Nephron progenitor cell (in vitro differentiated cells): ENCODE measurements at places on chromosomes 2 and 18.

- no peak for DNase-seq
- no peak overlapping the region for H3K4me3 ChIP-seq
- H3K27ac ChIP-seq = no peak overlapping the region
- peaks cover 14% of the 10 kb centered on the region for H3K4me1 ChIP-seq
- no peaks in the 10 kb centered on the region for H3K36me3 ChIP-seq
Observed at GRCh38 chr2:147636238-147636882, 208.5 kb upstream of the ACVR2A start.

GRCh38 chr2:191051177-191051576, 37.2 kb upstream of the STAT1 start:
- peaks cover 3% of the 10 kb centered on the region for H3K27me3 ChIP-seq
- H3K36me3 ChIP-seq = no peaks in the 10 kb centered on the region
- H3K4me3 ChIP-seq = no peak overlapping the region
- H3K4me1 ChIP-seq = peaks cover 4% of the 10 kb centered on the region
- H3K27ac ChIP-seq = no peak overlapping the region

DNA sequence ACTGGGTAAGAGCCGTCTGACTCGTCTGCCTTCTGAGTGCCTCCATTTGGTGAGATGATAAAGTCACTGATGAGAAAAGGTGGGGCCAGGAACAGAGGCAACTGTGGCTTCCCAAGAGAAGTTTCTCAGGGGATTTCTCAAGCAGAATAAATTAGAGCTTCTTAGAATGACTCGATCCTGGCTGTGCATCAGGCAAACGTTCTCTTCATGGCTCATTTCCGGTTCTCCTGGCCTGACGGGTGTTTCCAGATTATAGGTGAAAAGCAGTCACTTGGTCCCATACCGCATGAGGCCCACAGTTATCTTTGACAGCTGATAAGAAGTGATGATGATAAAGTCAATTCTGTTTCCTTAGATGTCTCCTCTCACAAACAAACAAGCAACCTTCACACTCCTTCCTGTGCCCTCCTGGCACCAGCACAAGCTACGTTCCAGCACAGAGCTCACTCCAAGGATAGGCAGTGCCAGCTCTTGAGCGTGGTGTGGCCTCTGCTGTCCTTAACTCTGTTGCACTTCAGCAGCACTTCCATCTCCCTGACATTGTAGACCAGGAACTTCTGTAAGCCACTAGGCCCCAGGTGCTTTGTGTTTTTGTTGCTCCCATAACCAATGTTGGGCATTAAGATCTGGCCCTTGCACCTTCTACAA, 37.8 kb upstream of the KCNF1 start:
- H3K36me3 ChIP-seq = peaks cover 9% of the 10 kb centered on the region
- peaks cover 16% of the 10 kb centered on the region for H3K27me3 ChIP-seq
- peaks cover 4% of the 10 kb centered on the region for H3K4me1 ChIP-seq

GRCh38 chr2:128644718-128645256, 326.1 kb upstream of the HS6ST1 start:
- peaks cover 30% of the 10 kb centered on the region for H3K27me3 ChIP-seq
- H3K36me3 ChIP-seq = no peaks in the 10 kb centered on the region
- H3K27ac ChIP-seq = no peak overlapping the region
- H3K4me3 ChIP-seq = no peak overlapping the region
- peaks cover 25% of the 10 kb centered on the region for H3K4me1 ChIP-seq

DNA sequence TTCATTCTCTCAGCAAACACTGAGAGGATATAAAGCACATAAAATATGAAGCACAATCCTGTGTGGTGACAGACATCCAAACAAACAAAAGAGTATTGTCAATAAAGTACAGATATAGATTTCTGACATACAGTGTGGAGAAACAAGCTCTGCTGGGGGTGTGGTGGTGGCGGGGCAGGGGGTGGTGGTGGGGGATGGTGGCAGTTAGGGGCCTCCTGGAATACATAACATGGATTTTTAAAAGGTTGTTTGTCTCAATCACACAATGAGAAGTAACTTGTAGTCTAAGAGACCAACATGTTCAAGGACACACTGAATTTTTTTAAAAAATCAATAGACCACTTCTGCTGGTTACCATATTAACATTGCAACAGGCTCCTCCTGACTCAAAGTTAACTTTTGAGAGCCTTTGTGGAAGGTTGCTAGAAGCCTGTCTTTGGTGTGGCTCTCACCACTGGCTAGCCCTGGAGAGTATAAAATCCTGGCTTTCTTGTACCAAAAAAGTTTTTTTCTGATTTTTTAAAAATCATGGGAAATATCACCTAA, 1197.4 kb downstream of the SUCLG1 start:
- no peak overlapping the region for H3K4me3 ChIP-seq
- H3K27ac ChIP-seq = no peak overlapping the region
- H3K27me3 ChIP-seq = no peaks in the 10 kb centered on the region
- H3K36me3 ChIP-seq = no peaks in the 10 kb centered on the region

GRCh38 chr2:188577231-188577630, 285.6 kb downstream of the GULP1 start:
- H3K4me1 ChIP-seq = peaks cover 14% of the 10 kb centered on the region
- no peak overlapping the region for H3K27ac ChIP-seq
- no peak overlapping the region for H3K4me3 ChIP-seq
- DNase-seq = no peak

DNA sequence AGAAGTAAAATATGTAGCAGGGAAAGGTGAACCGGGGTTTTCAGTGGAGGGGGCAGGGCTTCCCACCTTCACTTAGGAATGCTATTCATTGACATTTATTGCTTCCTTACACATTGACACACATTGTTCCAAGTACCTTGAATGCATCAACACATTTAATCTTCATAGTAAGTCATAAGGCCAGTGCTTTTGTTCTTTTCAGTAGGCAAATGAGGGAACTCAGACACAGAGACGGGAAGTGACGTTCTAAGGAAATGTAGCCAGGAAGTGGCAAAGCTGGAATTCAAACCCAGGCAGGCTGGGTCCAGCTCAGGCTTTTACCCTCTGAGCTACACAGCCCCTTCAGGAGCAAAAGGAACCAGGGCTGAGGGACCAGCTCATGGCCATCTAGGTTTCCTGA, 20.7 kb downstream of the BMP10 start:
- H3K27ac ChIP-seq = no peak overlapping the region
- peaks cover 4% of the 10 kb centered on the region for H3K4me1 ChIP-seq
- H3K36me3 ChIP-seq = no peaks in the 10 kb centered on the region
- no peak overlapping the region for H3K4me3 ChIP-seq
- DNase-seq = no peak

- H3K27ac ChIP-seq = peak overlapping the region; percentile 93
- peak; percentile 4 for DNase-seq
- H3K27me3 ChIP-seq = peaks cover 6% of the 10 kb centered on the region
- H3K4me3 ChIP-seq = no peak overlapping the region
- no peaks in the 10 kb centered on the region for H3K36me3 ChIP-seq
- peaks cover 54% of the 10 kb centered on the region for H3K4me1 ChIP-seq
Observed at GRCh38 chr2:14779252-14779651, 146.7 kb downstream of the LRATD1 start.

- peaks cover 16% of the 10 kb centered on the region for H3K4me1 ChIP-seq
- DNase-seq = no peak
- no peaks in the 10 kb centered on the region for H3K36me3 ChIP-seq
- H3K27me3 ChIP-seq = peaks cover 56% of the 10 kb centered on the region
Observed at GRCh38 chr2:232477751-232478510, 9.7 kb downstream of the ECEL1 start.

GRCh38 chr2:191632426-191632825, 45.5 kb upstream of the NABP1 start:
- no peaks in the 10 kb centered on the region for H3K36me3 ChIP-seq
- H3K27ac ChIP-seq = no peak overlapping the region
- H3K4me3 ChIP-seq = no peak overlapping the region
- peaks cover 4% of the 10 kb centered on the region for H3K27me3 ChIP-seq
- peaks cover 1% of the 10 kb centered on the region for H3K4me1 ChIP-seq
- DNase-seq = no peak

DNA sequence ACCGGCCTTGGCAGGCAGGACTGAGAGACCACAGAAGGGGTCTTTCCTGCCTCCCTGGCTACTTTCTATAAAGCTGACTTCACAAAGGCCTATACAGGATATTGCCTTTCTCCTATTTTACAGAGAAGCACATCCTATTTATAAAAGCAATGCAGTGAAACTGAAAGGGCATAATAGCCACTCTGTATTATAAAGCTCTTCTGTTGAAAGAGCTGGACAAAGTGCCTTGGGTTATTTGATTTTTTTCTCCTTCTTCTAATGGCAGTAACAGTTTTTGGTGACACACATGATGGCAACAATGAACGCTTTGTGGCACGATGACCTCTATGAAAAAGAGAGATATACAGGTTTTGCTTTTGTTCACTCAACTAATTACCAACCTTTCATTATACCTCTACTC, 281.1 kb downstream of the ZNF516 start:
- H3K36me3 ChIP-seq = no peaks in the 10 kb centered on the region
- H3K4me1 ChIP-seq = peaks cover 40% of the 10 kb centered on the region
- H3K27ac ChIP-seq = no peak overlapping the region
- peaks cover 17% of the 10 kb centered on the region for H3K27me3 ChIP-seq
- no peak for DNase-seq

GRCh38 chr2:60066096-60066839, 487.2 kb downstream of the BCL11A start:
- peaks cover 20% of the 10 kb centered on the region for H3K4me1 ChIP-seq
- H3K36me3 ChIP-seq = no peaks in the 10 kb centered on the region
- H3K27me3 ChIP-seq = peaks cover 14% of the 10 kb centered on the region
- no peak overlapping the region for H3K4me3 ChIP-seq
- DNase-seq = no peak

GRCh38 chr2:240183875-240184590, 43.6 kb upstream of the OTOS start:
- no peak overlapping the region for H3K27ac ChIP-seq
- no peaks in the 10 kb centered on the region for H3K36me3 ChIP-seq
- no peak for DNase-seq
- H3K4me3 ChIP-seq = no peak overlapping the region

- no peaks in the 10 kb centered on the region for H3K36me3 ChIP-seq
- H3K4me1 ChIP-seq = no peaks in the 10 kb centered on the region
- H3K27me3 ChIP-seq = peaks cover 4% of the 10 kb centered on the region
- H3K4me3 ChIP-seq = no peak overlapping the region
Observed at GRCh38 chr2:147108548-147108947, 736.3 kb upstream of the ACVR2A start.

- no peak overlapping the region for H3K4me3 ChIP-seq
- peaks cover 23% of the 10 kb centered on the region for H3K36me3 ChIP-seq
- H3K27me3 ChIP-seq = no peaks in the 10 kb centered on the region
- H3K4me1 ChIP-seq = no peaks in the 10 kb centered on the region
- no peak overlapping the region for H3K27ac ChIP-seq
Observed at GRCh38 chr2:203080447-203081045, 65.9 kb downstream of the NBEAL1 start.

- peaks cover 6% of the 10 kb centered on the region for H3K27me3 ChIP-seq
- H3K36me3 ChIP-seq = no peaks in the 10 kb centered on the region
- no peak overlapping the region for H3K4me3 ChIP-seq
- DNase-seq = no peak
- peaks cover 18% of the 10 kb centered on the region for H3K4me1 ChIP-seq
- no peak overlapping the region for H3K27ac ChIP-seq
Observed at GRCh38 chr2:181585732-181586131, 71.2 kb downstream of the CERKL start.

DNA sequence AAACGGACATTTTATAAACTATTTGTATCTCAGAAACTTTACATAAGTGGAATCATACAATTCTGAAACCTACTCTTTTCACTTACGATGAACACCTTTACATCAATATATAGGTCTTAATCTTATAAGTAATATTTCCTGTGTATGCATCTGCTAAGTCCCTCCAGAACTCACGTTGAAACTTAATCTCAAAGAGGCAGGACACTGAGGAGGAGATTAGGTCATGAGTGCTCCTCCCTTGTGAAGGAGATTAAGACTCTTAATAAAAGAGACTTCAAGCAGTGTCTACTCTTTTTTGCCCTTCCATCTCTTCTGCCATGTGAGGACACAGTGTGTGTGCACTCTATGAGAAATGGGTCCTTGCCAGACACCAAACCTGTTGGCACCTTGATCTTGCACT, 94.7 kb upstream of the CDKL4 start:
- peaks cover 29% of the 10 kb centered on the region for H3K36me3 ChIP-seq
- H3K27ac ChIP-seq = peak overlapping the region; percentile 67
- H3K27me3 ChIP-seq = peaks cover 3% of the 10 kb centered on the region
- no peak overlapping the region for H3K4me3 ChIP-seq
- peaks cover 4% of the 10 kb centered on the region for H3K4me1 ChIP-seq
